AG08395 (cell line): ENCODE measurements at places on chromosomes 7 and 10.

- no peak for DNase-seq
Measured at GRCh38 chr10:26571655-26572054, 125.8 kb upstream of the PDSS1 start.

DNA sequence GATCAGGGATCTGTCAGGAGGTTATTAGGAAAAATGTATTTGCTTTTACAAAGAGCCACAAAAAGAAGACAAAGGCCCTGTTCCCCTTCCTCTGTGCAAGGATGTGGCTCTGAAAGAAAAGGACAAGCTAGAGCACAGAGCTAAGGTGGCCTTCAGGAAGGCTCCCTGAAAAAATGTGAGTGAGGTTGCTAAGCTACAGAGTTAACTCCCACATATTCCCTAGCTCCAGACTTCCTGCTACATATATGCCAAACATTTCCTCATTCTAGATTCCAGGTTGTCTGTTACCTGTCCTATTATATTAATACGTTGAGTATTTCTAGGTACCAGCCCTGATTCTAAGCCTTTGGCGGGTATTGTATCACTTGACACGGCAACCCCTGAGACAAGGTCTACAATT, 369.0 kb downstream of the PARD3 start:
- no peak for DNase-seq

- no peak for DNase-seq
Measured at GRCh38 chr10:84262190-84262956, 17.5 kb downstream of the RGR start.

GRCh38 chr10:71285180-71285545, 33.9 kb upstream of the SLC29A3 start:
- DNase-seq = peak; percentile 58

DNA sequence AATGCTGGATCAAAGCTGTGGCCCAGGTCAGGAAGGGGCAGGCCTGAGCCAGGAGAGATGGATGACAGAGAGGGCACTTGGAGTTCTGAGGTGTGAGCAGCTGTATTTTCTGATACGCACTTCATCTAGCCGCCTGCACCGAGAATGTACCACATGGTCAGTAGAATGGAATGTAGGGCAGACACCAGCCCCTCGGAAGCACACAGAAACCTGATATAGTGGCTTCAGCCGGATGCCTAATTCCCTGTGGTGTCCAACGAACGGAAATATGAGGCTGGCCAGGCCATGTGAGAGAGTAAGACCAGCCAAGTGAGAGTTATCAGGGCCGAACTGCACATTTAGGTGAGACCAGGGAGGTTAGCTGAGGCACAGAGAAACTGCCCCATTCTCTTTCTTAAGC, 46.7 kb upstream of the PLCE1 start:
- DNase-seq = peak; percentile 70

DNA sequence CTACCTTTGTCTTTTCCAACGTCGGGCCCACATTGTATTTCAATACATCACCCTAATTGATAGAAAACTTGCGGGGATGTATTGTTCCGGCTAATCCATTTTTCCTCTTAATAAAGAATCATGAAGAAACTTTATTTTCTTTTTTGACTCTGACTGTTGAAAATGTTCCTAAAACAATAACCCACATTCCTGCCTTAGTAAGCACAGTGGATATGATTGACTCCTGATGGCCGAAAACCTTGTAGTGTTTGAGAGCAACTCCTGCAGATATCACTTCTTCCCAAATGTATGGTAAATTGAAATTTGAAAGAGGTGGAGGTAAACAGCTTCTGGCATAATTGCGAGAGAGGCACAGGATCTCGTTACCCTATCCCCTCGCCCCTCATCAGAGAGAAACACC, 65.7 kb downstream of the BICC1 start:
- DNase-seq = no peak

DNA sequence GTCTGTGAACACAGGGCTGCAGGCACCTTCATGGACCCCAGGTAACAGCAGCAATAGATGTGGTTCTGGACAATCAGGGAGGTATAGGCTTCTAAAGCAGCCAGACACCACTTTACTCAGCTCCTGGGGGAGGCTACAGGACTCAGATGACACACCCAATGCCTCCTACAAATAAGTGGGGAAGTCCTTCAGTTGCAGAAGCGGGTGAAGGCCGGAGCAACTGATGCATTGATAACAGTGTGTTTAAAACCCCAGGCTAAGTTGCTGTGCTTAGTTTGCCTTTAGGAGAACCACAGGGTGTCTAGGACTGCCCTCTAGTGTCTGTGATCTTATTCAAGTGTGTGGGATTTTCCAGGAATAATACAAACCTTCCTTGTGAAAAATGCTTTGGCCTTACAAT, 5.9 kb upstream of the ITGA8 start:
- DNase-seq = peak; percentile 81

DNA sequence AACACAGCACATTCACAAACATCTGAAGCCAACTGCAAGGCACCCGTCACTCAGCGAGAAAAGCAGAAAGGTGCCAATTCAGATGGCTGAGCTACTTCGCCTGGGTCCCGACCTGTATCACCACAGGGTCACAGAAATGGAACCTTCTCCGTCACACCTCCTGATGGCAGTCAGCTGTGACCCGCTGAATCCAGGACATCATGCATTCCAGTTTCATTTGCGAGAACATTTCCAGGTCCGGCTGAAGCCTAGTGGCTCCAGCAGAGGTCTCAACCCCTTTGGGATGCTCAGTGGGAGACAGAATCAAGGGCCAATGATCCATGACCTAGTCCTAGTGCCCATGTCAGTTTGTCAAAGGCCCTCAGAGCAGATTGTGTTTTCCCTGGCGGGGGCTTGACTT, 193.6 kb upstream of the KLF14 start:
- DNase-seq = no peak

GRCh38 chr7:50068026-50068425, 25.0 kb downstream of the ZPBP start:
- peak; percentile 2 for DNase-seq

- peak; percentile 43 for DNase-seq
Measured at GRCh38 chr7:150400008-150400787, 21.1 kb downstream of the ZNF775 start.

DNA sequence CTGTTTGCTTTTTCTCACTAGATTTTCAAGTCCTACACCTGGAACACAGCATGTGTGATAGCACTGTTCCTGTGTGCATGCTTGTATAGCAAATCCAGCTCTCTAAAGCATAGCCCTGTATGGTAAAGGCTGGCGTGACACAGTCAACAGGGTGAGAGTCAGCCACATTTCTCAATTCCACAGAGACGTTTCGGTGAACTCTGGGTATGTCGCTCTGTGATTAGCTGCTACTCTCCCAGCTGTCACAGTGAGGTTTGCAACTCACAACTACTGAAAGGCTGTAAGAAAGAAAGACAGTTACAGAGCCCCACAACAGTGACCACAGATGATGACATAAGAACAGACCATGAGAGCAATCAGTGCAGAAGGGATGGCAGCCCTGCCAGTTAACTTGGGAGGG, 170.6 kb upstream of the IMMP2L start:
- no peak for DNase-seq

DNA sequence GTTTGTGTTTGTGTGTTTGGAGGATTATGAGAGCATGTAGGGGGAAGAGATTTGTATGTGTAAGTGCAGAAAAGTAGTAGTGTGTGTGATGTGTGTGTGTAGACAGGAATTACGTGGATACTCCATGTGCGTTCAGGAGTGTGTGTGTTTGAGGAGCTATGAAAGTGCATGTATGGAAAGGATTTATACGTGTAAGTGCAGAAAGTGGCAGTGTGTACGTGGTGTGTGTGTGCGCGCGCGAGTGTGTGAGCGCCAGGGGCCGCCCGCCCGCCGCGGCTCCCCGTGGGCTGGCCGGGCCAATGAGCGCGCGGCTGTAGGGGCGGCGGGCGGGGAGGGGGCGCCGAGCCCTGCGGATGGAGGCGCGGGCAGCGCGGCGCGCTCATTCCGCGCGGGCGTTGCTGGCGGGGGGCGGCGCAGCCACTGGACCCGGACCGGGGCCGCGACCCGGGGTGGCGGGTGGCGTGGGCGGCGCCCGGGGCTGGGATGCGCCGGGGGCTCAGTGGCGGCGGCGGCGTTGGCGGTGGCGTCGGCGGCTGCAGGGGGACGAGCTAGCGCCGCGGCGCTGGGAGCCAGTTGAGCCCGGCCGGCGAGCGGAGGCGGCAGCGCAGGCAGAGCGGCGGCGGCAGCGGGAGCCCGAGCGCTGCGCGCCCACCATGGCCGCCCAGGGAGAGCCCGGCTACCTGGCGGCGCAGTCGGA, at the start of gene BICC1:
Gene BICC1, plus strand, starts transcription at position 382 of the 697 bp plus-strand sequence. Its CDS starts 272 bp downstream, at position 654.
- peak; percentile 65 for DNase-seq

DNA sequence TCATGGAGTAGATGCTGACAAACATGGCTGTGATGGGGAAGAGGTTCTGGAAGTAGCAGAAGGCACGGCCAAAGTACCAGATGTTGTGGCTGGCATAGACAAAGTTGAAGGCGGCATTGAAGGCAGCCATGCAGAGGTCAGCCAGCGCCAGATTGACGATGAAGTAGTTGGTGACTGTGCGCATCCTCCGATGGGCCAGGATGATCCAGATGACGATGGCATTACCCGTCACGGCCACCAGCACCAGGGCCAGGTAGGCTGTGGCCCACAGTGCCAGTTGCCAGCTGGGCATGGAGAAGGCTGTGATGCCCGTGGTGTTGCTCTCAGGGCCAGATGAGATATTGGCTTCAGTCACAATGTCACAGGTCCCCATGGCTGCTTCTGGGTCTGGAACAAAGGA, 767 bp downstream of the TACR2 start:
- no peak for DNase-seq
